ENCODE measurements at places on chromosomes 4 and X. TPM values are rescaled to one million over a fixed set of nuclear protein-coding genes. Genes with fewer than 3 reads are reported as not detected.

Gene PKD2
- 36.0 TPM for total RNA-seq

GRCh38 chr4:6951880-6952381 lies 42.3 kb downstream of the TBC1D14 start:
- H3K4me1 ChIP-seq = peaks cover 23% of the 10 kb centered on the region
- no peaks in the 10 kb centered on the region for H3K27me3 ChIP-seq
- no peaks in the 10 kb centered on the region for H3K36me3 ChIP-seq
- no peak for DNase-seq
- H3K27ac ChIP-seq = no peak overlapping the region

DNA sequence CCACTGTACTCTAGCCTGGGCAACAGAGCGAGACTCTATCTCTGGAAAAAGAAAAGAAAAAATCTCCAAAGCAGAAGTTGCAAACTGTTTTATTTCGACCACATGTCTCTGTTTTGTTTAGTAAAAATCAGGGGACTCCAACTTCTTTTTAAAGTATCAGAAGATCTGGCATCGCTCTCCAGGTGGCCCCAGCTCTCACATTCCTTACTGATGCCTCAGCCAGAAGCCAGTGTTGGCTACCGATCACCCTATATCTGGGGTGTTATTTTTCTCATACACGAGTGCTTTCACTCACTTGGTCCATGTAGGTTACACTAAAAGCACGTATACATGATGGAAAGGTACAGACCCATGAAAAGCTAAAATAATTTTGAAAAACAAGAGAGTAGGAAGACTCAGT lies 8.3 kb downstream of the MPP1 start:
- no peak for DNase-seq
- H3K4me3 ChIP-seq = no peak overlapping the region
- H3K27me3 ChIP-seq = peaks cover 81% of the 10 kb centered on the region

GRCh38 chr4:38190717-38191178 lies 230.6 kb downstream of the PTTG2 start:
- H3K36me3 ChIP-seq = no peaks in the 10 kb centered on the region
- H3K27ac ChIP-seq = no peak overlapping the region
- no peaks in the 10 kb centered on the region for H3K27me3 ChIP-seq
- DNase-seq = peak; percentile 10

GRCh38 chr4:54144661-54145171 lies 44.8 kb downstream of the GSX2 start:
- no peaks in the 10 kb centered on the region for H3K4me1 ChIP-seq
- DNase-seq = no peak
- H3K27me3 ChIP-seq = no peaks in the 10 kb centered on the region
- no peak overlapping the region for H3K4me3 ChIP-seq
- H3K36me3 ChIP-seq = no peaks in the 10 kb centered on the region
- no peak overlapping the region for H3K27ac ChIP-seq

GRCh38 chr4:12761694-12762093 lies 722.4 kb downstream of the RAB28 start:
- H3K27ac ChIP-seq = no peak overlapping the region
- H3K27me3 ChIP-seq = no peaks in the 10 kb centered on the region
- DNase-seq = no peak
- H3K36me3 ChIP-seq = no peaks in the 10 kb centered on the region

GRCh38 chrX:84170931-84171330 lies 17.1 kb downstream of the RPS6KA6 start:
- H3K4me3 ChIP-seq = no peak overlapping the region
- H3K27ac ChIP-seq = no peak overlapping the region
- no peaks in the 10 kb centered on the region for H3K36me3 ChIP-seq
- H3K4me1 ChIP-seq = no peaks in the 10 kb centered on the region
- no peaks in the 10 kb centered on the region for H3K27me3 ChIP-seq
- no peak for DNase-seq

DNA sequence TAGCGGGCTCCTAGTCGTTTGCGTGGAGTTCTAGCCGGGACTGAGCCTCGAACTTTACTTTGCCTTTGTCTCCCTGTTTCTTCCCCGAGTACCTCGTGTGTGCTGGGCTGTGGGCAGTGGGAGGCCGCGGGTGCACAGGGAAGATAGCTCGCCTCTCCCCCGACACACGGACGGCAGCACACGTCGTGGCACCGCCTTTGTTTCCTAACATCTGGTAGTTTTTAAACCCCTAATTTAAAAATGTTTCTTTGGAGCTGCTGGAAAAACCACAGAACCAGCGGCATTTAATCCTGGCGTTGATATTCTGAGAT lies 866 bp downstream of the RBM46 start:
- no peak for DNase-seq
- H3K27ac ChIP-seq = no peak overlapping the region
- H3K4me3 ChIP-seq = no peak overlapping the region
- H3K27me3 ChIP-seq = no peaks in the 10 kb centered on the region
- H3K4me1 ChIP-seq = no peaks in the 10 kb centered on the region

DNA sequence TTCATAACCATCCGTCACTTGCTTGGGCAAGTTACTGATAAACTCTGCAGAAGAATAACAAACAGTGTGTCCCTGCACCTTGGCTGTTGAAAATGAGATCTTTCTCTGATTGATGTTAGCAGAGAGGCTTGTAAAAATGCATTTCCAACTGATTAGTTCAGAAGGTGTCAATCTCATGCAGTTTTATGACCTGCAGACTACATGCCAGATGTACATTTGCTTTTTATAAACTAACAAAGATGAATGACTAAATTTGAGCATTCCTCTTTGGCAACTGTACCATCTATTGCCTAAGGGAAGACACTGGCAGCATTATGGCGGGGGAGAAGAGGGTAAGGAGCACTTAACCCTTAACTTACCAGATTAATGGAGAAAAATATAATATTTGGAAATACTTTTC lies 192.8 kb downstream of the DCTD start:
- no peaks in the 10 kb centered on the region for H3K27me3 ChIP-seq
- no peaks in the 10 kb centered on the region for H3K4me1 ChIP-seq
- DNase-seq = no peak
- peaks cover 4% of the 10 kb centered on the region for H3K36me3 ChIP-seq
- no peak overlapping the region for H3K4me3 ChIP-seq

DNA sequence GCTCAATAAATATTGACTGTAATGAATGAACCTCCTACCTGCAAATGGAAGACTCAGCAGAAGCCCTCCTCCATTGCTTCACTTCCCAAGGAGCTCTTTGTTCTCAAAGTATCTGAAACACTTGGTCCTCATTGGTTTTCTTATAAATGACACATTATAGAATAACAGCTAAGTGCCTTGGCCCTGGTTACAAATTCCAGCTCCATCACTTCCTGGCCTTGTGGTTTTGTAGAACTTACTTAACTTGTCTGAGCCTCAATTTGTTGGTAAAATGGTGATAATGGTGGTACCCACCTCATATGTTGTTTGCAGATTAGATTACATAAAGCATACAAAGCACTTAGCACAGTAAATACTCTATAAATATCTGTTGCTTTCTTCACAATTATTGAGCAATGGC lies 25.2 kb upstream of the SMIM20 start:
- no peak overlapping the region for H3K27ac ChIP-seq
- no peak for DNase-seq
- no peak overlapping the region for H3K4me3 ChIP-seq
- peaks cover 13% of the 10 kb centered on the region for H3K27me3 ChIP-seq
- peaks cover 39% of the 10 kb centered on the region for H3K4me1 ChIP-seq

GRCh38 chrX:44843753-44844152 lies at the start of gene DUSP21:
Gene DUSP21, plus strand, starts transcription at chrX:44844021. Its CDS starts 112 bp downstream, at chrX:44844133.
- H3K4me3 ChIP-seq = no peak within 1 kb of the TSS
- no peaks in the 10 kb centered on the region for H3K36me3 ChIP-seq
- H3K4me1 ChIP-seq = no peaks in the 10 kb centered on the region

DNA sequence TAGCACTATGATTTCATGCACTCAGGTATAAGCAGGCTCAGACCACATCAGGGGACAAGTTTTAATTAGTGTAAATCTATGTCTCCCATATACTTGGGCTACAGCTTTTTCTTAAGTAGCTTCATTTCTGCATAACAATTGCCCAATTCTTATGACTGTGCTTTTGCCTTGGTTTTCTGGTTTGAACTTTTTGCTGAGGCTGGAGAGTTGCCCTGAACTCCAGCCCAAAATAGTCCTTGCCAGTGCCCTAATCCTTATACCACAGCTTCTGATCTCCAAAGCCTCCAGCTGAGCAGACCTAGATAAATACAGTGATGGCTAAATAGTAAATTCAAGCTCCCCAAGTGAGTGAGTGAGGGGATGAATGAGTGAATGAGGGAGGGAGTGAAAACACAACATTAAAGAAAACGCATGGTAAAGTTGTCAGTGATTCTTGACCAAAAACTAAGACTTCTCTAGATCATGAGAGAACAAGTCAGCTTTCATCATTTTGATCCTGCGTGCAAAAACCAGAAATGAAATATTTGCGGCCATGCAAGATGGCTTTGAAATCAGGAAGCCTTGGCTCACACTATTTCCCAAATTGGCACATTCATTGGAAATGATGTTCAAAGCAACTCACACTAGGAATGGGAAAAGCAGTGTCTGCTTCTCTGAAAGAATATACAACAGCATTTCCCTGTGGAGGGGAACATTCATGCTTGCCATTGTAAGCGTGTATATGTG lies 437.1 kb upstream of the CTSO start:
- H3K36me3 ChIP-seq = no peaks in the 10 kb centered on the region
- DNase-seq = no peak
- no peak overlapping the region for H3K27ac ChIP-seq
- no peak overlapping the region for H3K4me3 ChIP-seq
- no peaks in the 10 kb centered on the region for H3K27me3 ChIP-seq
- peaks cover 9% of the 10 kb centered on the region for H3K4me1 ChIP-seq

DNA sequence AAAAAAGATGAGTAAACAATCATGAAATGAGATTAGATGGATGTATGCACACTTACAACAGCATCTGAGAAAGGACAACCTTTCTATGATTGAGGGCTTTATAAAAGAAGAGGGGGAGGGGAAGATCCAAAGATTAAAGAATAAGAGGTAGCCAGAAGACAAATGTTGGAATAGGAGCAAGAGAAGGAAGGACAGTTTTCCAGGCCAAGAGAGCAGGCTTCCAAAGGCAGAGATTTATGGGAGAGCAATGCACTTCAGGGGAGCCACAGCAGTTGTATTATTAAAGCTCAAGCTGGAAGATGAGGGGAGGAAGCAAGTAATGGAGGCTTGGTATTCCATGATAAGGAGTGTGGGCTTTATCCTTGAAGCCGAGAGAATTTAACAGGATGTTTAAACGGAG lies 110.3 kb upstream of the PTPN13 start:
- no peaks in the 10 kb centered on the region for H3K27me3 ChIP-seq
- peaks cover 68% of the 10 kb centered on the region for H3K4me1 ChIP-seq
- DNase-seq = peak; percentile 26
- H3K36me3 ChIP-seq = peaks cover 12% of the 10 kb centered on the region
- H3K4me3 ChIP-seq = peak overlapping the region; percentile 24

DNA sequence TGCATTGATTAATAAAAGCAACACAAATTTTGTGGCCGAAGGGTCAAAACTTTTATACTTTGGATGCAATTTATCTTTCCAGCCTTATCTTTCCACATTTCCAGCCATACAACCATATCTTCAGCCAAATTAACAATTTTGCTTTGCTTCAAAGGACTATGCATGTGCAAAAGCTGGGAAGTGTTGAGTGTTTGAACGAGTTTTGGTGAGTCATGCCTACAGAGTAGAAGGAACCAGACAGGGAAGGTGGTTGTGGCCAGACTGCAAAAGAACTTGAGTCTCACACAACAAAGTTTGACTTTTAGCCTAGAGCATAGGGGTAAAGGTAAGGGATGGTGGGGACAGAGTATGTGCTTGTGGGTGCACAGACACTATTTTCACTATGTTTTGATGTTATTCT lies 53.0 kb upstream of the GABRA2 start:
- no peak overlapping the region for H3K4me3 ChIP-seq
- H3K27ac ChIP-seq = no peak overlapping the region
- no peaks in the 10 kb centered on the region for H3K36me3 ChIP-seq

- DNase-seq = no peak
- H3K27me3 ChIP-seq = no peaks in the 10 kb centered on the region
- H3K4me3 ChIP-seq = no peak overlapping the region
- H3K4me1 ChIP-seq = no peaks in the 10 kb centered on the region
Measured at GRCh38 chrX:109487640-109488039, 5.8 kb upstream of the GUCY2F start.

- H3K4me1 ChIP-seq = no peaks in the 10 kb centered on the region
- no peaks in the 10 kb centered on the region for H3K36me3 ChIP-seq
Measured at GRCh38 chr4:39591290-39591689, 47.4 kb downstream of the SMIM14 start.

DNA sequence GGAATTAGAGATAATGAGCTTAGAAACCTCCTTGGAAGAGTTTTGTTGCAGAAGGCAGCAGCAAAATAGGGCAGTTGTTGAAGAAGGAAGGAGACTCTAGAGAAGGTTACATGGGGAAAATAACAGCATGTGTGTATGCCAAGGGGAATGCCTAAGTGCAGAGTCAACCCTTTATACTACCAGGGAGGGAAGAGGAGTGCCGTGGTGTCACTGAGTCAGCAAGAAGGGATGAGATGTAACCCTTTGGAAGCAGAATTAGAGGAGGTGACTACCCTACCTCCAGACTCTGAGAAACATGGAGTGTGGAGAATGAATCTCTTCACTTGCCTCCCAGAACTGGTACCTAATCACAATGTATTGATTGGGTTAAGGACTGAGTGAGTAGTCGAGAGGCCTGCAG lies 6.7 kb upstream of the GABRE start:
- no peaks in the 10 kb centered on the region for H3K4me1 ChIP-seq
- no peak overlapping the region for H3K27ac ChIP-seq
- H3K36me3 ChIP-seq = no peaks in the 10 kb centered on the region
- DNase-seq = no peak
- no peak overlapping the region for H3K4me3 ChIP-seq

DNA sequence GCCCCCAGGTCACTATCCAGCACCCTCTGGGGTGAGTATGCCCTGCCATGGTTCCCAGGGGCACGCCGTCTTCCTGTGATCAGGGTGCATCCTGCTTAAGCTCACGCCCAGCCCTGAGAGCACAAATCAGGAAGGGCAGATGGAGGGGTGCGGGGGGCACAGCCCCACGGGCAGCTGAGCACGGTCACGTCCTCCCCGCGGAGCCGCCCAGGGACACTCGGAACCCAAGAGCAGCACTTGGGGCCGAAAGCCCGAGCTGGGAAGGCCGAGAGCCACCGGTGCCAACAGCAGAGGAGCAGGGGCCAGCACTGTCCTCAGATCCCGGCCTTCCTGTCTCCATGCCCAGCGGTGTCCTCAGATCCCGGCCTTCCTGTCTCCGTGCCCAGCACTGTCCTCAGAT lies 21.5 kb downstream of the NELFA start:
- H3K4me1 ChIP-seq = no peaks in the 10 kb centered on the region
- H3K27me3 ChIP-seq = no peaks in the 10 kb centered on the region
- H3K36me3 ChIP-seq = no peaks in the 10 kb centered on the region
- no peak overlapping the region for H3K27ac ChIP-seq

- H3K27me3 ChIP-seq = no peaks in the 10 kb centered on the region
- H3K27ac ChIP-seq = no peak overlapping the region
- no peak for DNase-seq
- peaks cover 6% of the 10 kb centered on the region for H3K4me1 ChIP-seq
- no peaks in the 10 kb centered on the region for H3K36me3 ChIP-seq
Measured at GRCh38 chrX:7086384-7086783, 61.1 kb upstream of the STS start.

Measured in neural progenitor cell (in vitro differentiated cells).